ENCODE measurements at places on chromosomes 3 and 15. TPM values are rescaled to one million over a fixed set of nuclear protein-coding genes. Genes with fewer than 3 reads are reported as not detected.

GRCh38 chr3:113516115-113516505, 1.2 kb upstream of the SPICE1 start:
- no peak for DNase-seq

DNA sequence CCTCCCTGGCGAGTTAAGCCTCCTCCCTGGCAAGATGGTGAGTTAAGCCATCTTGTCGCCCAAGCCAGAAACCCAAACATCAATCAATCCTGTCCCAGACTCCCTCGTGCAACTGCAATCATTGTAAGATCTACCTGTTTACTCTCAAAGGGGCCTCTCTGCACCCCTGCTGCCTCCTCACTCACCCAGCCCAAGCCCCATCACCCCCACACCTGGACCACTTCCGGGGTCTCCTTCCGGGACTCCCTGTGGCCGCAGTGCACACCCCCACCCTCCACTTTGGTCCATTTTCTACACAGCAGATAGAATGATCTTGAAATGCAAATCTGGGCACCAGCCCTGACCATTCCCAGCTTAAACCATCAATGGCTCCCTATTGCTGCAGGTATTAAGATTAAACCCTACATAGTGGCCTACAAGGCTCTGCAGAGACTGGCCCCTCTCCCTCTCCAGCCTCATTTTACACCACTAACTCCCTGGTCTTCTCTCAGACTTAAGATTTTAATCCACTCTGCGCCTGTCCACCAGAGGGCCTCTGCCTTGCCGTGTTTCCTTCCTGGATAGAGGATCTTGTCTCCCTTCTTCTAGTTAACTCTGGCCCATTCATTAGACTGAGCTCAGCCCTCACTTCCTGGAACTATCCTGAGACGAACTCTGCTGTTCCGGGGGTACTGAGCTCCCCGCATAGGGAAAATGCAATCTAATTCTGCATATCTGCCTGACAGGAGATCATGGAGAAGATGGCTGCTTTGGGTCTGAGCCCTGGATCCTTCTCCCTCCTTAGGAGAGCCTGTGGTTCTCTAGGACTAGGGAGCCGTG, 41.9 kb upstream of the SLC6A1 start:
- DNase-seq, result peak; percentile 36

DNA sequence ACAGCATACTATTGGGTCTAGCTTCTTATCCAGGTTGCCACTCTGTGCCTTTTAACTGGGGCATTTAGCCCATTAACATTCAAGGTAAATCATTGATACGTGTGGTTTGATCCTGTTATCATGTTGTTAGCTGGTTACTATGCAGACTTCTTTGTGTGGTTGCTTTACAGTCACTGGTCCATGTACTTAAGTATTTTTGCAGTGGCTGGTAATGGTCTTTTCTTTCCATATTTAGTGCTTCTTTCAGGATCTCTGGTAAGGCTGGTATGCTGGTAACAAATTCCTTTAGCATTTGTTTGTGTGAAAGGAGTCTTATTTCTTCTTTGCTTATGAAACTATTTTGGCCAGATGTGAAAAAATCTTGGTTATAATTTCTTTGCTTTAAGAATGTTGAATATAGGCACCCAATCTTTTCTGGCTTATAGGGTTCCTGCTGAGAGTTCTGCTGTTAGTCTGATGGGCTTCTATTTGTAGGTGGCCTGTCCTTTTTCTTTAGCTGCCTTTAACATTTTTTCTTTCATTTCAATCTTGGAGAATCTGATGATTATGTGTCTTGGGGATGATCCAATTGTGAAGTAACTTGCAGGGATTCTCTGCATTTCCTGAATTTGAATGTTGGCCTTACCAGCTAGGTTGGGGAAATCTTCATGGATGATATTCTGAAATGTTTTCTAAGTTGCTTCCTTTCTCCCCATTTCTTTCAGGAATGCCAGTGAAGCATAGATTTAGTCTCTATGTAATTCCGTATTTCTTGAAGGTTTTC, 39.3 kb downstream of the CCR1 start:
- DNase-seq, result no peak

- no peak for DNase-seq
Measured at GRCh38 chr15:92392462-92392861, 1.2 kb upstream of the ST8SIA2 start.

The SAMD7 gene
- not detected for total RNA-seq

- DNase-seq, result no peak
Measured at GRCh38 chr3:39962581-39962980, 153.2 kb downstream of the MYRIP start.

The CLRN1 gene
- total RNA-seq, result not detected

The MTFMT gene
- total RNA-seq, result 20.5 TPM

The CHRNA7 gene
- total RNA-seq, result 9.5 TPM

DNA sequence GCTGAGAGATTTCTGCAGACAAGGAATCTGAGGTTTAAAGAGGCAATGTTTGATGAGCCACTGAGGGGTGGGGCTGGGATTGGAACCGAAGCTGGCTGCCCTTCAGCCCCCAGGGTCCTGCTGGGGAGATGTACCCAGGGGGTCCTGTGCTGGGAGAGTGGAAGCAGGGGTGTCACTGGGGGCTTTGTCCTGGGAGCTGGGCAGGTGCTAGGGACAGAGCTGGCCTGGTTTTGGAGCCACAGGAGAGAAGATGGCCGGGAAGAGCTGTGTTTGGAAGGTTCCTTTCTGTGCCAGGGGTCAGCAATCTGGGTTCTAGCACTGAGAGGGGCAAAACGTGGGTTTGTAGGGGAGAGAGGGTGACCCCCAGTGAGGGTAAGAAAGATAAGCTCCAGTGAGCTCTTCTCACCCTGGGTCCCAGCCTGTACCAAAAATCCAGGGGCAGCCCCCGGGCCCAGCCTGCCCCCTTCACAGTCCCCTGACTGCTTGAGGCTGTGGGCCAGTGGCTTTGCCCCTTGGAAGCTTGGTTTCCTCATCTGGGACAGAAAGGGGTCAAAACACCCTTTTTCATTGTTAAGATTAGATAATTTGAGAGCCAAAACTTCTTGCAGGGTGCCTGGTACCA, 69.6 kb downstream of the SMAD3 start:
- DNase-seq, result no peak

DNA sequence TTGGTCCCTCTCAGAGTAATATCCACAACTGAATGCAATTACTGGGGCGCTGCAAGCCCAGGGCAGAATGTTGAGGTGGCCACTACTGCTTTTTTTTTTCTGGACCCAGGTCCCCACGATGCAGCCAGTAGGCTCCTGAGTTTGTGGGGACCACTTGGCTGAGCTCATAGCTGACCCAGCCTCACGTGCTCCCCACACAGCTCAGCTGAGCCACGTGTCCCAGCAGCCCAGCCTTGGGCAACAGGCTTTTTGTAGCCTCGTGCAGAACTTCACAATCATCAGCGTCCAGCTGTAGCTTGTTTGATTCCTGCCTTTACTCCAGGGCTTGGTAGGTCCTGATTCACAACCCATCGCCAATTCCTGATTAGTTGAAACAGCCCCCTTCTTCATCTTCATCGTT, 117.3 kb downstream of the ETFA start:
- no peak for DNase-seq

- no peak for DNase-seq
Measured at GRCh38 chr15:89569090-89569745, 6.1 kb upstream of the TICRR start.

DNA sequence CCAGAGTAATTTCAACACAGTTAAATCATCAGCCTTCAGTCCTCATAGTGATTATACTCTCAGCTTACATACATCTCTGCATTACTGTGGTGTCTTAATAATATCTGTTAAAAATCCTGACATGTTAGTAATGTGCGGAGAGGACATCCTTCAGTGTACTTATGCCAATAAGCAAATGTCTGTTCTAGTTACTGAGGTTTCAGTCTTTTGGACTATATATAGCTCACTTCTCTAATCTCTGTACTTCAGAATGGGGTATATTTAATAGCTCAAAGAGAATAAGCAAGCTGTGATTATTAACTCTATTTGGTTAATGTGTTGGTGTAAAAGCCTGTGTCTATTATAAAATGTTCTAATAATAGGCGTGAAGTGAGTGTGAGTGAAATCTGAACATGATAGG, 28.9 kb upstream of the OSTN start:
- no peak for DNase-seq

- no peak for DNase-seq
Measured at GRCh38 chr3:112004669-112005068, 5.9 kb downstream of the TAGLN3 start.

- DNase-seq, result peak; percentile 36
Measured at GRCh38 chr3:113532698-113533533, 561 bp downstream of the SIDT1 start.

The CAND2 gene
- total RNA-seq, result 14.8 TPM

The SENP7 gene
- 26.8 TPM for total RNA-seq

The TP63 gene
- total RNA-seq, result not detected

DNA sequence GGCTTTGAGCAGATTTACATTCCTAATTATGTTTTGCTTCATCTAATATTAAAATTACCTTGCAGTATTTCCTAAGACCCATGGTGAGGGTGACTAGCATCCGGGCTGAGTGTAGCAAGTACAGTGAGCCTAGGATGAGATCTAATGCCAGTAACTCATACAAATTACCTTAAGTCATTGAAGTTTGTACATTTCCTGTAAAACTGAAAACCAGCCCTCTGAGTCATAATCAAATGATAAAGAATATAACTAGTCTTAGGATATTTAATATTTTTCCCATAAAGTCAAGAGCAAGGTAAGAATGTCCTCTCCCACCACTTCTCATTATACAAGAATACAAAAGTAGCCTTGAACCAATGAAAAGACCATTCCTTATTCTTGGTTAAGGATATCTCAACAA, 54.8 kb upstream of the CHRM5 start:
- DNase-seq, result no peak

DNA sequence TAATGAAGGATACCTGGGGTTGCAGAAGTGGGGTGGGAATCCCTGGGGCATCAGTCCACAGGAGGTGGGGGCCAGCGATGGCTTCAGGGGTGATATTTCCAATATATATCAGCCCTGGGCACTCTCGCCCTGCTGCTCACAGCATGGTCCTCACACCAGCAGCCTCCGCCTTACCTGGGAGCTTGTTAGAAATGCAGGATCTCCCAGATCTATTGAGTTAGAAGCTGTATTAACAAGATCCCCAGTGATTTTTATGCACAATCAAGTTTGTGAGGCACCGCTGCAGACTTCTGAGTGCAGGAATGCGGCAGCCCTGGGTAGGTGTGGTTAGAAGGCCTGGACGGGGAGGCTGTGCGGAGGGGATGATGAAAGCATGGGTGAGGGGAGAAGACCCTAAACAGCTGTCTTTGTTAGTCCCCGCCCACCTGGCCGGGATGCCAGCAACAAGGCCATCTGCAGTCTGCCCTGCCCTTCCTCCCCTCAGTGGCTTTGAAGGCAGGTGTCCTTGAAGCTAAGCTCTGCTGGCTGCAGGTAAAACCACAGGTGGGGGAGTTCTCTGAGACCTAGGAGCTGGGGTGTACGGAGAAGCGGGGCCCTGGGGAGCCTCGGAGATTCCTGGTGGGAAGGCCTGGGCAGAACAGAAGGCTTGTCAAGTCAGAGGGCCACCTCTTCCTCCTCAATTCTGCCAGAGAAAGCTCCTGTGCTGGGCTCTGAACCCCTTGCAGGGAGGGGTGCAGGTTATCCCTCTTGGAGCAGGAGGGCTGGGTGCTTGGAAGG, 11.4 kb downstream of the FAM107A start:
- DNase-seq, result no peak

DNA sequence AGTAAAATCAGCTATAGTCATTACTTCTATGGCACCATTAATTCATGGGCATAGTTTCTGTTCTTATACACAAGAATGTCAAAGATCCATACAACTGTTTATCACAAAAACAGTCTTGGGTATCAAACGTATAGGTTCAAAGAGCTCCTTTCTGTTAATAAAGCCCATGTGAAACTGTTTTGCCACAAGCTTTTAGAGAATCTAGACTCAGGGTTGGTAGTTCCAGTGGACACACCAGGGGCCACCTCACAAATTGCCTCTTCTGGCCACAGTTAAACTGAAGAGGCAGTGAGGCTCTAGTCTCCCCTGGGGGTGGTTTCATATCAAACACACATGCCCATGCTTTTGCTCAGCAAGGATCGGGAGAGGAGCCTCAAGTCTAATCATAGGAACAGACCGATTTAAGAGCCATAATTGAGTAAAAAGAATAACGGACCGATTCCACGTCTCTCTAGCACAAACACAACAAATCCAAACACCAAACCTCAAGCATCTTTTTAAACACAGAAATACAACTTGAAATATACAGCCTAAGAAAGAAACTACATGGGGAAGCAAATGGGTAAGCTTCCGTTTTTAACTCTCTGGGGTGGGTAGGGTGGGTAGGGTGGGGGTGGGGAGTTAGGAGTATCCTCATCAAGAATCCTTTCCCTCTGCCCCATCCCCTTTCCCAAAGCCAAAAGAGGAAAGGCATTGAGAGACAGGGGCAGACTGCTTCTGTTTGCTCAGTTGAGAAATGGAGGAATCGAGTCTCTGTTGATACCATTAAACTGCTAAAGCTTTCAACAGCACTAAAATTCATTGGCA, 443.3 kb downstream of the MAGI1 start:
- DNase-seq, result no peak

- DNase-seq, result no peak
Measured at GRCh38 chr3:148625991-148626390, 71.7 kb upstream of the AGTR1 start.

GRCh38 chr15:36109943-36110658, 469.3 kb upstream of the CDIN1 start:
- DNase-seq, result no peak

The PARP9 gene
- 3.0 TPM for total RNA-seq

DNA sequence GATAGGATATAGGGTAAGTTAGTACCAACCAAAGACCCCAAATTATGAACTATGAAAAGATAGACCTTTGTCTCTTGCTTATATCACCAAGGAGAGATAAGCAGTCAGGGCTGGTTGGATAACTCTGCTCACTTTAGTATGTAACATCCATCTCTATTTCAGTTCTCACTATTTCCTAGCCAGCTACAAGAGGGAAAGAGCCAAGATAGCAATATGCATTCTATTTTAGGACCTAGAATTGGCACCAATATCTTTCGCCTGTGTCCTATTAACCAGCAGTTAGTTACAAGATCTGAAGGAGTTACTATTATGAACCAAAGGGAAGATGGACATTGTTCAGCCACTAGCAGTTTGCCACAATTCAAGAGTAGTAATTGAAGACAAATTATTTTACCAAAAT, 457.5 kb downstream of the NSUN3 start:
- DNase-seq, result no peak

GRCh38 chr15:68196445-68197169, 8.5 kb downstream of the CALML4 start:
- DNase-seq, result no peak

- no peak for DNase-seq
Measured at GRCh38 chr15:73628102-73628501, 5.1 kb downstream of the NPTN start.

- DNase-seq, result no peak
Measured at GRCh38 chr15:49040151-49040550, 6.1 kb downstream of the SECISBP2L start.

Data from neural crest cell (in vitro differentiated cells).